ENCODE measurements at places on chromosomes 11 and 22.

DNA sequence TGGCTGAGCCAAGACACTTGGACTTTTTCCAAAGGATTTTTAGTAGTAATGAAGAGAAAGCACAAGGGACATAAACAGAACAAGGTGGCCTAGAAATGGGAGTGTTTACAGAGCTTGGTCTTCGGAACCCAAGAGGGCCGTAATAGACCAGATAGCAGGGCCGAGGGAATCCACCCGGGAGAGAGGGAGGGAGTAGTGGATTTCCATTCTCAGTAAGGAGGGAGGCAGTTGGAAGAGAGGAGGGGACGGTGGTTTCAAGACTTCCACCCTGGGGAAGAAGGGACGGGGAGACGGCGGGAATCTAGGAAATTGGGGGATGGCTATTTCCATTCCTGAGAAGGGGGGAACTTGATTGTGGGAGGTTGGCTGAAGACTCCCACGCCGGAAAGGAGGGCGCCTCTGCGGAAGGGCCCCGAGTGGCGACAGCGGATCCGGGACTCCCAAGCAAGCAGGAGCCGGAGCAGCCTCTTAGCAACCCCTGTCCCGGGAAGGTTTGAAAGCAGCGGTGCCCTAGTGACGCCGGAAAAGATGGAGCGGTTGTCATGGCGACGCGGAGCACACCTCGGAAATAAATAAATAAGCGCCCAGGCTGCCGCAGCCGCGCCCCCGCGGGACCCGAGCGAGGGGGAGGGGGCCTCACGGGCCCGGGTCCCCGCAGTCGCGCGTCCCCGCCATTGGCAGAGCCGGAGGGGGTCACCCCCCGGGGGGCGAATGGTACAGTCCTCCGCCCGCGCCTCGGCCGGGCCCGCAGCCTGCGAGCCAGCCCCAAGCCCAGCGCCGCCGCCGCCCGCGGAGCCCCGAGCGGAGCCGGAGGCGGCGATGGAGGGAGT is 31.6 kb downstream of the EIF3F start:
- no peak for DNase-seq

GRCh38 chr11:111408789-111409727 is 30.0 kb upstream of the POU2AF1 start:
- DNase-seq: no peak

GRCh38 chr11:27672836-27673464 is 27.3 kb downstream of the BDNF start:
- no peak for DNase-seq

GRCh38 chr11:43979571-43980219 is 37.3 kb downstream of the C11orf96 start:
- DNase-seq: no peak

GRCh38 chr22:29348956-29349355 is 33.5 kb upstream of the RASL10A start:
- no peak for DNase-seq

- no peak for DNase-seq
Observed at GRCh38 chr22:48488611-48489511, 1338.8 kb downstream of the BRD1 start.

DNA sequence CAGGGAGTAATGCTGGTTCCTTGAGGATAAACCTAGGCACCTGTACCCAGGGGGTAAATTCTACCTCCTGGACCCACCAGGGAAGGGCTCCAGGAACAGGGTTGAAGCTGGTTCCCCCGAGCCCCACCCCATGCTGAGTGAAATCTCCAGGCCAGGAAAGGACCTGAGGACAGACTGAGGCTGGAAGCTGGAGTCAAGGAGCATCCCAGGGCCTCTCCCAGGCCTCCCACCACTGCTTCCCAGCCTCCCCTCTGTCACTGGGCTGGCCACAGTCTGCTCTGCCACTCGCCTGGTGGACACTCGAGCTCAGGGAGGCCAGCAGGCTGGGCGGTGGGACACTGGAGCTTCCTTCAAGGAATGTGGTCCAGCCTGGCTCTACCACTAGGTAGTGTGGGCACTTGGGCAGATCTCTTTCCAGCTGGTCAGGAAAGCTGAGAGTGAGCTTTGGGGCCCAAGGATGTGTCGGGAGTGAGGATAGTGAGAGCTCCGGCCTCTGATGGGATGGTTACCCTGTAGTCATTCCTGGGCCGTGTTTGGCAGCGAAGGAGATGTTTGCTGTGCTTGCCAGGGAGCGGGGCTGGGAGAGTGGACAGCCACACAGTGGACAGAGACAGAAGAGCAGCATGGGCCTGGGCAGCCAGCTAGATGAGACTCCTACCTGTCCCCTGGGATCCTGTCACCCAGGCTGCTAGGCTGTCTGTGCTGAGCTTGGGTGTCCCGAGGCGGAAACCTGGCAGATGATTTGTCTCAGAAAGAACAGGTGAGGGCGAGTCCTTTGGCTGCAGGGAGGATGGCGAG is 3.4 kb downstream of the OVOL1 start:
- no peak for DNase-seq

- DNase-seq: peak; percentile 16
Observed at GRCh38 chr22:20418211-20418788, 19.3 kb downstream of the SCARF2 start.

Data from DMS 273 treated with DMSO at 0.1 percent for 48 hours (cell line).